ENCODE measurements at places on chromosomes 5 and 9.

- no peak for DNase-seq
These were observed 957 bp upstream of the PRR16 start for GRCh38 chr5:120463006-120463680.

GRCh38 chr5:77863181-77863580 is 87.0 kb upstream of the TBCA start:
- DNase-seq, result no peak

DNA sequence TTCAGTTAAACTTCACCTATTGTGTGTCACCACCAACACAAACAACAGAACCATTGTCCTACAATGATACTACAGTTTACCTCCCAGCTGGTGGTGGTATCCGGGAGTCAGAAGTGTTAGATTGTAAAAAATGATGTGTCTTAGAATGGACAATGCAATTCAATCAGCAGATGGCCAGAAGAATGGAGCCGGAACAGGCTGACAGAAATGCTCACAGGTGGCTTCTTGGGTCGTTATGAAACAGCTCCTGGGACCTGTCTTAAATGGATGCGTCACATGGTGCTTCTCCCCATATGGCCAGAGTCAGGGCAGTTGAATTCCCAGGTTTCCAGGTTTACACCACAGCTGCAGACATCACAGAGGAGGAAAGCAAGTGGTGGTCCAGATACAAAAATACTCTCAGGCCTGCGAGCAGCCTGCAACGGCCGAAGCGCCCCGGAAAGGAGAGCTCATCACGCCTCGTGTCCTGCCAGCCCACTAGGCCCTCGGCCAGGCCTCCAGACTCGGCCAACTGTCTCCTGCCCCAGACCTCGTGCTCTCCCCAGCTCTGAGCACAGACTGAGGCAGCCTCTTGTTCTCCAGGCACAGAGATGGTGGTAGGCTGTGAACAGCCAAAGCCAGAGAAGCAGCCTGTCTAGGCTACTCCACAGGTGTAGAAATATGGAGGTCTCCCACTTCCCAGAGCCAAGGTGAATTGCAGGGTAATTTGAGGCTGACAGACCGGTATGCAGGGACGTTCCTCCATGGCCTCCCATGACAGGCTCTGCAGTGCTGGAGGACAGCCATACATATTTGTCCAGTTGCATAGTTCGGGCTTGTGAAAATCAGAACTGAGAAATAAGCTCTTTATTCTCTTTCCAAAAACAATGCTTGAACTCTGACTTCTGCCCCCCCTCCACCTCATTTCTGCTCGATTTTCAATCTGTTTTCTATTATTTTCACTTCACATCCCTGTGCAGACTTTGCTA is 98.5 kb upstream of the SPATA31C2 start:
- DNase-seq, result peak; percentile 5

- DNase-seq, result peak; percentile 71
These were observed 140.8 kb downstream of the FGF1 start for GRCh38 chr5:142544946-142545649.

- DNase-seq, result no peak
These were observed 2.5 kb upstream of the HRH2 start for GRCh38 chr5:175655411-175655810.

DNA sequence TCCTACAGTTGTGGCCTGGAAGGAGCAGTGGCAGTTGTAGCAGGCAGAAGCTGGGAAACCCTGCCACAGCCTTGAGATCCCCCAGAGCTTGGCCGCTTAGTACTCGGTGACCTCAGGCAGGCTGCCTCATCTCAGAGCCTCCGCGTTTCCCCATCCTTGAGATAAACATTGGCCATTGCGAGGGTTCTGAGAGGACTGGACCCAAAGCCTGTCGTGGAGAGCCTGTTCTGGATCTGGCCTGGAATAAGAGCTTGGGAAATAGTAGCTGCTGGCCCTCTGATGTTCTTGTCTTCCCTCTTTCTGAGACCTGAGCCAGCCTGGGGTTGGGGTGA is 1.3 kb downstream of the MIGA2 start:
- peak; percentile 11 for DNase-seq

- DNase-seq, result no peak
These were observed 52.0 kb downstream of the GOLM1 start for GRCh38 chr9:86047361-86047760.

DNA sequence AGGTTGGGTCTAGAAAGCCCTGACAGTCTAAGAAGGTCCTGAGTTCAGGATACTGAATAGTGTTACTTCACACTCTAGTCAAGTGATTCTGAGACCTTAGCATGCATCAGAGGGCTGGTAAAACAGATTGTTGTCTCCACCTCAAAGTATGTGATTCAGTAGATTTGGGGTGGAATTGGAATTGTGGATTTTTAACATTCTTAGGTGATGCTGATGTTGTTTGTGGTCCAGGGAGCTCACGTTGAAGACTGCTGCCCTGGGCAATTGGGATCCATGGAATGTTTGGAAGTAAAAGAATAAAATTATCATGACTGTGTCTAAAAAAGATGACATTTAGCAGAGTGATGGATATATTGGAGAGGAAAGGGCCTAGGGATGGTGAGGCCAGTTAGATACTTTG is 75.6 kb downstream of the VCAN start:
- DNase-seq, result no peak

- DNase-seq, result no peak
These were observed 2.1 kb downstream of the OBP2A start for GRCh38 chr9:135547756-135548736.

GRCh38 chr5:31890046-31890445 is 251.1 kb downstream of the PDZD2 start:
- no peak for DNase-seq

DNA sequence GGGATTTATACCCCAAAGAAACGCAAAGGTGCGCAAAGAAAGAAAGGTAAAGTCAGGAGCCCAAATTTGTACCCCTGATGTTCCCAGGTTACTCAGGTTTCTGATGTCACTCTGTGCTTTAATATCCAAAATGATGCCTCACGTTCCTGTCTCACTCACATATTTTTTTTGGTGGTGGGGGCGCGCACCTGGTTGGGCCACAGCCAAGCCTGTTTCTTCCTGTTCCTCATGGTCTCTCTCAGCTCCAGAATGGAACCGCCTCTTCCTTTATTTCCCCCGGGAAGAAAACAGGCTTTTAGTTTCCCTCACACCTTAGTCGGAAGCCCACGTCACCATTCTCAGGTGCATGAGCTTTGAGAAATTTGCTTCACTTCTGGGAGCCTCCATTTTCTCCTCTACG is 118.3 kb upstream of the BOD1 start:
- DNase-seq, result no peak

- peak; percentile 6 for DNase-seq
These were observed 599 bp downstream of the KIAA1191 start for GRCh38 chr5:176360894-176361436.

- peak; percentile 52 for DNase-seq
These were observed 49.3 kb downstream of the ZFAND5 start for GRCh38 chr9:72315510-72316311.

GRCh38 chr9:89144238-89144637 is 34.4 kb downstream of the SHC3 start:
- DNase-seq, result no peak

- DNase-seq, result peak; percentile 41
These were observed 457.3 kb downstream of the DMAC1 start for GRCh38 chr9:7342229-7342628.

DNA sequence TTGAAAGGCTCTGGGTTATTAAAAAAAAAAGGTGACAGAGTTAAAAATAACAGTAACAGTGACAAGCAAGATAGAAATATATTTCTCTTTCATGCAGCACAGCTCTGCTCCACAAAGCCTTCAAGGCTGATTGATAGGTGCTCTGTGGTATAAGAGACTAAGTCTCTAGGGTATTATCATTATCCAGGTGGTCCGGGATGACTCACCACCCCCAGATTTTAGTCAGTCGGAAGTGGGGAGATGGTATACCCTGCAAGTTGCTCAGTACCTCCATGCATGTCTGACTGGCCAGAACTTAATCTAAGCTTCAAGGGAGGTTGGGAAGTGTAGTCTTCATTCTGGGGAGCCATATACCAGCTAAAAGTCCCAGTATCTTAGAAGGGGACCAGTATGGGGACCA is 76.1 kb downstream of the SLC1A3 start:
- DNase-seq, result no peak

- no peak for DNase-seq
These were observed 56.9 kb downstream of the ASS1 start for GRCh38 chr9:130501639-130502038.

- no peak for DNase-seq
These were observed 292.1 kb upstream of the ELAVL2 start for GRCh38 chr9:24118190-24118589.

DNA sequence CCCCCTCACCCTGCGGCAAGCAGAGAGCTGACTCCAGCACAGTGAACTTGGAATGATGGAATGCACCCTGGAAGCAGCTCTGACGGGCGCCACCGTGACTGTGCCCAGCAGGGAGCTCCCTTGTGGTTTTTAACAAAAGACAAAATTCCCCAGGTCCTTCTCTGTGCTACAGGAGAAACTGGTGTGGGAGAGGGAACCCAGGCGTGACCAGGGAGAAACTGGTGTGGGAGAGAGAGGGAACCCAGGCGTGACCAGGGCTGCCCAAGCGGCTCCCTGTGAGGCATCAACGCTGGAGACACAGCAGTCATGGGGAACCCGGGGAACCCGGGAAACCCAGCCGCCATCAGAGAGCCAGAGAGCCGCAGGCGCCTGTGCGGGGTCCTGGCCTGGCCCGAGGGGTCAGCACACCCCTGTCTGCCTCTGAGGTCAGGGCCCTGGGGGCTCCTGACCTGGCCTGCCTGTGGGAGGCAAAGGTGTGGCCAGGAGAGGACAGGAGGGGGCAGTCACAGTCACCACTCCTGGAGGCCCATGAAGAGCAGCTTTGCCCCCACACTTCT is 3.1 kb upstream of the AHRR start:
- peak; percentile 29 for DNase-seq

GRCh38 chr9:29217966-29218365 is 1644.7 kb upstream of the C9orf72 start:
- DNase-seq, result no peak

DNA sequence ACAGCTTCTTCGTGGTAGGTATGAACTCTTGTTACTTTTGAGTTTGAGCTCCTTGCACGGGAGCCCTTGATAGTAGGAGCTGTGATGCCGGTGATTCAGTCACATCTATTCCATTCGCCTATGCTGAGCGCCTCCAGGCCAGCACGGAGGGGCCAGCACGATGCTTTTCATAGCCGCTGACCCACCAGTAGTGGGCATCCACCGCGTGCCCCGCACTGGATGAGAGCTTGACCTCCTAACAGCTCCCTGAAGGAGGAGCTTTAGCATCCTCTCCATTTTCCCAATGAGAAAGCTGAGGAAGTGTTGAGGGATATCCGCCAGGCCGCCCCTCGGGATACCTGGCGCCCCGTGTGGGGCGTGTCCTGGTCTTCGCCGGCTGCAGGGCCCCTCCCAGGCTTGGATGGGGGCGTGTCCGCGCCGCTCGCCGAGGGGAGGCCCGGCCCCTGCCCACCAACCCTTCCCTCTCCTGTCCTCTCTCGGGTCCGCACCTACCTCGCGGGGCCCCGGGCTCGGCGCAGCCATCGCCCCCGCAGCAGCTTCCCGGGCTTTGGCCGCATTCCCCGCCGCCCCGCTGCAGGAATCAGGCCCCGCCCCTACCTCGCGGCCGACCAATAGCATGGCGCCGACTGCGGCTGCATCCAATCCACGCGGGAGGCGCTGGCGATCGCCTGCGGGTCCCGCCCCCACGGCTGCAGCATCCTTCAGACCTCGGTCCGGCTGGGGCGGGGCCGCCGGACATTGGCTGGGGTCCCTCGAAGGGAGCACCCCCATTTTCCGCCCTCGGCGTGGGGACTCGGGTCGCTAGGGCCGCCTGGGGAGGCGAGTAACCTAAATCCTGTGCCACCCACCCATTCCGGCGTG is at the start of gene PIP5KL1:
TSS of gene PIP5KL1 (minus strand) at position 547 of the 861 bp plus-strand sequence. CDS start at position 522, 25 bp downstream.
- DNase-seq, result peak; percentile 84

DNA sequence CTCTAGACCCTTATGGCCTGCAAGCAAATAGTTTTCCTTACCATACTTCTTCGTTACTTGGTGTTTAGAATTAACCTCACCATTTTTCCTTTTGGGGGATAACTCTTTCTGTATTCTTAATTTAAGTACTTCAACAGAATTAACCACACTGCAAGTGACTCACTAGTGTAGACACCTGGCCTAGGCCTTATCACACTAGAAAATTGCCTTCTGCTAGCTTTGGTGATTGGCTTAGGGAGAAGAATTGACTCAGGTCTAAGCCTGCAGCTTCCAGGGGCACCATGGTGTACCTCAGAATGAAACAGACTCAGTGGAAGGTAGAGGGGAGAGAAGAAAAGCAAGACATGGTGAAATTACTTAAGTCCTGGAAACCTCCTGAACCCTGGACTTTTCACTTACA is 112.8 kb upstream of the HMHB1 start:
- DNase-seq, result no peak

DNA sequence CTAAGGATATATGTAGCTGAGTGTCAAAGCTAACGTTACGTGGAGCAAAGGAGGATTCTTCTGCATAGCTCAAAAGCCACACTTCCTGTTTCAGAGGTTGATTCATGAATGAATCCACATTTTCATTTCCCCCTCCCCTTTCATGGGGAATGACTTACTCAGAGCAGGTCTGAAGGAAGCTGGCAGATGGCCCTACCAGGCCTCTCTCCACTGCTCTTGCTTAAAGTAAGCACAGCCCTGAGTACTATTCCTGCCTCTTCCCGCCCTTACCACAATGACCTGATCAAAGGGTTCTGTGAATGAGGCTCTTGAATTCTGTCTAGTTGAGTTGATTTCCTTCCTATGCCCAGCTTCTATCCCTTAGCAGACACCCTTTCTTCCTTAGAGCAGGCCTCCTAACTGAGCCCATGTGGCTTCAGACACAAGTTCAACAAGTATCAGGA is 6.3 kb downstream of the IGIP start:
- peak; percentile 95 for DNase-seq

- no peak for DNase-seq
These were observed 314.0 kb upstream of the SMARCA2 start for GRCh38 chr9:1701113-1701512.

GRCh38 chr9:125950880-125951471 is 203.8 kb downstream of the PBX3 start:
- no peak for DNase-seq

GRCh38 chr9:27192291-27192960 is 83.4 kb downstream of the TEK start:
- peak; percentile 40 for DNase-seq

- no peak for DNase-seq
These were observed 15.9 kb upstream of the FGF1 start for GRCh38 chr5:142701673-142702311.

DNA sequence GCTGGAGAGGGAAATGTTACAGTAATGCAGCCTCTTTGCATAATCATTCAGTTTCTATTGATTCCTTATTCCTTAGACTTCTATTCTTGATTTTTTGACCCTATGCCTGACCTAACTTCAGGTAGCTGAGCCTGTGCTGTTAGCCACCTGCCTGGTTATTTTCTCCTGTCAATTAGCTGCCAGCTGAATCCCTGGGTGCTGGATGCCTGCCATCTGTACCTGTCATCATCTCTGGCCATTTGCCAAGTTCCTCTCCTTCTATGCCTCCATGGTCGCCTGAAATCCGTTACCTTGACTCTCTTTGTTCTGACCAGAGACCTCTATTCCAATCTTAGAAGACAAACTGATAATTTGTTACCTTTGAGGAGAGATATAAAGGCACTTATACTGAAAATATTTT is 178.3 kb downstream of the CAVIN4 start:
- no peak for DNase-seq

GRCh38 chr5:87347841-87348240 is 64.9 kb downstream of the CCNH start:
- DNase-seq, result no peak

Measured in cardiac fibroblast (primary cell).